ENCODE measurements at places on chromosomes 2 and 18.

GRCh38 chr18:59980188-59980637 lies 80.4 kb downstream of the PMAIP1 start:
- no peak for DNase-seq

- DNase-seq, result no peak
These were observed 41.1 kb downstream of the TFCP2L1 start for GRCh38 chr2:121243821-121244460.

- DNase-seq, result no peak
These were observed 246.0 kb downstream of the LRRTM1 start for GRCh38 chr2:80058562-80058961.

DNA sequence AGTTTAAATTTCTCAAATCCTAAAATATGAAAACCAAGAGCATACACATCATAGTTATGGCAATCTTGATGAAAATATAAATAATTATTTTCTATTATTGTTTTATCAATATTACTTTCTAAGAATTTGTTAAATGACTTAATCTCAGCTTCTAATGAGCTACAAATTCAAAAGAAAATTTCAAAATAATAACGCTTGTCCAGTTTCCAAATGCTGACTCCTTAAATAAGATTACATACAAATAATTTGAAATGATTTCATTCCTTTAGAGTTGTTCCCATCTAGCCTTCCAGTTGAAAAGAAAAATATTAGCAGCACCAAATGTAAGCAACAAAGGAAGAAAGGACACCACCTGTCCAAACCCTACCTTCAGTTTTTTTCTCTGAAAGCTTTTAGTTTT lies 82.4 kb upstream of the COL5A2 start:
- no peak for DNase-seq

GRCh38 chr18:58728719-58729118 lies 57.5 kb downstream of the MALT1 start:
- no peak for DNase-seq

- DNase-seq, result no peak
These were observed 114.1 kb downstream of the ZBTB7C start for GRCh38 chr18:48294899-48295585.

Measured in hematopoietic multipotent progenitor cell treated with erythropoietin and hydrocortisone succinate and interleukin-3 and kit ligand, for 4 days (in vitro differentiated cells).